ENCODE measurements at places on chromosomes 4 and X.

DNA sequence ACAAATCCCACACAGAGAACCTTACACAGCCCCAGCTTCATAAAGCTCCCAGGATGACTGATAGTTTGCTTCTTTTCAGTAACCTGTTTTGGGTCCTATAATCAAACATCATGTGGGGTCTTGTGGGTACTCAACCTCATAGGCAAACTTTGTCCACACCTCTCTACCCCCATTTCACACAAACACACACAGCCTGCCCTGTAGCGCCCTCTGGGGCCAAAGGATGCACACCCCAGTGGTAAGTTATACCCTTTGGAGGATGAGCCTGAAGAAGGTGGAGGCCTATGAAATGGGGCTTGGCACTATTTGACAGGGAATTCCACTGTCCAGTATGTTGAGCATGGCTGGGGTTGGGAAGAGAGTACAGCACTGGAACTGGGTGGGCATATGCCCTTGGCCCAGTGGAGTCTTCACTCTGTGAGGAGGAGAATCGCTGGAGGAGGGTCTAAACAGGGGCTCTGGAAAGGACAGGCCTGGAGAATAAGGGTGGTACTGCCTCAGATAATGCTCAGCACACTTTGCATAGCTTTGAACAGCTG, 30.5 kb upstream of the COL25A1 start:
- DNase-seq, result no peak

GRCh38 chr4:80266253-80266901, at the start of gene FGF5:
FGF5 (plus strand) TSS chr4:80266664; CDS start chr4:80266825, 161 bp downstream.
- no peak for DNase-seq

- no peak for DNase-seq
Observed at GRCh38 chr4:165426331-165426730, 47.5 kb downstream of the CPE start.

- peak; percentile 96 for DNase-seq
Observed at GRCh38 chr4:101347557-101348366, 436 bp upstream of the PPP3CA start.

DNA sequence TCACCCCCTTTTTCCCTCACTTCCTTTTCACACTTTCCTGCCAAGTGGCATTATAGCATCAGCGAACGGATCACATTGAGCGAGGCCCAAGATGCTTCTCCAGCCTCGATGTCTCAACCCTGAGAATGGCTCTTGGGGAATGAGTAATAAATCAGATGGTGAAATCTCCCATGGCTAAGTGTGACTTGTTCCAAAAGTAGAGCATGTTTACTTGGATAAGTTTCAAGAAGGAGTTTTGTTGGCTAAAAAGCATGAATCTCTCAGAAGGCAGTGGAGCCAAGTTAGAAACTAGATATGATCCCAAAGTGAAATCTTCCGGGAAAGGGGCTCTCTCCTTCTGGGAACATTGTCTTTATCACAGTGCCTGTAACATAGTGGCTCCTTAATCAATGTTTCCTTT, 316.3 kb downstream of the CAMK2D start:
- no peak for DNase-seq

DNA sequence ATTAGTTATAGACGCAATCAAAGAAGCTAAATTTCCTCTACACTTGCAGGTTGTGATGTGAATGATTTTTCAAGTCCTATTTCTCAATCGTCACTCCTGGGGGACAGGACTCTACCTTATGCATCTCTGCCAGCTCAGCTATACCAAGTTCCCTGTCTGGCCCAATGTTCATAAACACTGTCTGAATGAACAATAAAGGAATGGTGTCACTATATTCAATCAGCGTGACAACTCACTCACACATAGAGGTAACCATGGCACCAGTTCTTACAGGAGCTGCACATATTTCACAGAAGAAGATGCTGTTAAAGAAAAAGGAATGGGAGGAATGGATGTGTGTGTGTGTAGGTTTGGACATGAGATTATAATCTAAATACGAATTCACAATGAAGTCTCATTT, 280.6 kb downstream of the PPP1R2C start:
- no peak for DNase-seq

GRCh38 chr4:100357542-100357941, 160.3 kb downstream of the EMCN start:
- DNase-seq, result no peak

DNA sequence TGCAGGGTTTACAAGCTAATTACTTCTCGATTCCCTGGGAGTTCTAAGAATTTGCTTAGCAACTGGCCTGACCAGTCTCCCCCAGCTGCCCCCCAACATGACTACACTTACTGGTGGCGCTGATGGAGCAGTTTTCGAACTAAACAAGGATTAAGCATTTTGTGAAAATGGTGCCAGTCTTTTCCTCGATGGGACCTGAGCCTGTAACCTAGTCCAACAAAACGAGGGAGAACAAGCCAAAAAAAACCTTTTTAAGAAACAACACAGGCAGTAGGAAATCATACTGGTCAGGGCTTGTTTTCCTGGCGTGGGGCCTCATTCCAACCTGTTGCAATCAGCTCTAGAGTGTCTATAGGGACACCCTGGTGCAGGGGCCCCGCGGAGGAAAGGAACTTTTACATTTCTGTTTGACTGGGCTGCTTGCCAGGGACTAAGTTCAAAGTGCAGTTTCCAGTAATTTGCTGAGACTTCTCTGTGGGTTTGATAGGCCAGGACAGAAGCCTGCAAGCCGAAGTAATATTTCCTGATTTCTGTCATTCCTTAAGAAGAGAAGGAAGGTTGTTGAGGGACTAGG, 158.7 kb downstream of the SPRY1 start:
- peak; percentile 11 for DNase-seq

GRCh38 chr4:54548098-54548620, 109.6 kb upstream of the KIT start:
- no peak for DNase-seq

DNA sequence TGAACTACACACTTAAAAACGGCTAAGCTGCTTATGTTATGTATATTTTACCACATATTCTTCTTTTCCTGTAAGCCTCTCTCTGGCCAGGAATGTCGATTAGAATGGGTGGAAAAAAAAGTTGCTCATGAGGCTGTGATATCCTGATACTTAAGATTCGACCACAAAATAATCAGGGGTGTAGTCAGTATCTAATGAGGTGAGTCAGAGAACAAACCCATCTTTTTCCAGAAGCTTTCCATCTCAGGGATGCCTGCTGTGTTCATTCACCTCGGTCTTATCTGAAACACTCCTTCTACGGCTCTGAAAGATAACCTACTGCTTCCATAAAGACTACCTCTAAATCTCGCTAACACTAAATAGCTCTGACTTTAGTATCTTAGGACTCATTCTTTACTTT, 142.7 kb upstream of the MAP3K15 start:
- no peak for DNase-seq

GRCh38 chr4:704198-704891, 1.3 kb upstream of the PCGF3 start:
- no peak for DNase-seq

DNA sequence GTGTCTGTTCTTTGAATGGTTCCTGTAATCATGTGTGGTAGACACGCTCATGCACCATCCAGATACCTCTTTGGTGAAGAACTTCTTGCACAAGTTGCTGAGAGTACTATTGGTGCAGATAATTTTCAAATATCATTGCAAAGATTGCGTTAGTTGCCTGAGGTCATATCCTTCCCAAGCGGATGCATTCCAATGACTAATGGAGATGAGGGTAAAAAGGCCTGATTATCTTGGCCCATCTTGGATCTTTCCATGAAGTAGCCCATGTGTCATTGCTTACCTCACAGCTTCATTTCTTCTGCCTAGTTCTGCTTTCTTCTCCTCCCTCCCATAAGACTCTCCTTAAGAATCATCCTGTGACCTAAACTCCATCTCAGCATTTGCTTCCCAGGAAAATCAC, 384.9 kb upstream of the CNKSR2 start:
- no peak for DNase-seq

DNA sequence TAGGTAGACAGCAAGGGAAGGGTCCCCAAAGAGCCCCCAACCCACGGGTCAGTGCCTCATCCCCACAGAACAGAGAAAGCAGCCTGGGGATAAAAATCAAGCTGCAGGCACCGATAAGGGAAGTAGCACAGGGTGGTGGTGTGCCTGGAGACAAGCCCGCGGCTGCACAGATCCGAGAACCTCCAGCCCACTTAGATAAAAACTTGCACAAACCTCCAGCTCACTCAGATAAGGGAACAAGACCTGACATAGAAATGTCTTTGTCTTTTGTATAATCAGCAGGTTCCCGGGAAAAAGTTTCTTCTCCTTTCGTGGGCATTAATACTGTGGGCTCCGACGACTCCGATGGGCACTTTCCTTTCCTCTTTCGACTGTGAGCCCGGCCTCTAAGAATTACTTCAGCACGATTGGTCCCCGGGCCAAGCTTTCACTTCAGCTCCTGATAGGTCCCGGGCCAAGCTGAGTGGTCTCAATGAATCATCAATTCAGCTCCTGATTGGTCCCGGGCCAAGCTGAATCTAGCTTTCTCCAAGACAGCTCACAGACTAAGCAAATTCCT, 32.4 kb downstream of the PRDX4 start:
- no peak for DNase-seq

DNA sequence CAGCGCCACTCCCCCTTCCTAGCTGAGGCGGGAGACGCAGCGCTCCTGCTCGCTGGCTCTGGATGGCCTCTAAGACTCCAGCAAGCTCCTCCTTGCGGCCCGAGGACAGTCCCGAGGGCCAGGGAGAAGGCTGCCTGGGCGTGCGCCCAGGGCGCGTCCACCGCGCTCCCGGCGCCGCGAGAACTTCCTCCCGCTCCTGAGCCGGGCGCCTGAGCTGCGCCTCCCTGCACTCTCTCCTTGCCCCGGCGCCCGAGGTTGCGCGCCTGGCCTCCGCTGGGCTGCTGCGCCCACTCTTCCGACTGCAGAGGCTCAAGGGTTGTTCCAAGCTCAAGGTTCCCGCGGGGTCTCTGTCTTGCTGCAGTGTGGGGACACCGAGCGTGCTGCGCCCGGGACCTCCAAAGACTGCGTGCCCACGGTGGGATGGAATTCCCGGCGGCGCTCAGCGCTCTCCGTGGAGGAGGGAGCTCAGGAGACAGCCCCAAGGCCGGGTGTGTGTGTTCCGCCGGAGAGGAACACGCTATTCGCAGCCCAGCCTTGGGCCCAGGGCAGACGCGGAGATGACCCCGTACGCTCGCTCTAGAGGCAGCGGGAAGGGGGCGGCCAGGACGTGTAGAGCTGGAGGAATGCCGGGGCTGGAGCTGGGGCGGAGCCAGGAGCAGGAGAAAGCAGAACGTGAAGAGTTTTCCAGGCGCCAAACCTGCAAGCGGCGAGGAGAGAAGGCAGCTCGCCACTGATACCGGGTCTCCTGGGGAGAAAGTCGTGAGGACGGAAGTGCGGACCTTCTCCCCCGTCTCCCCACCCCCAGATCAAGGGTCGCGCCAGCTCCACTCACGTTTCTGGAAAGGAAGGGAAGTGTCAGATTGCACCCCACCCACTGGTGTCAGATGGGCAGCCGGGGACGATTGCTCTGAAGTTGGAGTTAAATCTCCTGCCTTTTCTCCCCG, at the start of gene ARHGAP6:
ARHGAP6 (minus strand) TSS at position 753 of the 944 bp plus-strand sequence. CDS start 1,092 bp downstream, outside the sequence.
- DNase-seq, result no peak

DNA sequence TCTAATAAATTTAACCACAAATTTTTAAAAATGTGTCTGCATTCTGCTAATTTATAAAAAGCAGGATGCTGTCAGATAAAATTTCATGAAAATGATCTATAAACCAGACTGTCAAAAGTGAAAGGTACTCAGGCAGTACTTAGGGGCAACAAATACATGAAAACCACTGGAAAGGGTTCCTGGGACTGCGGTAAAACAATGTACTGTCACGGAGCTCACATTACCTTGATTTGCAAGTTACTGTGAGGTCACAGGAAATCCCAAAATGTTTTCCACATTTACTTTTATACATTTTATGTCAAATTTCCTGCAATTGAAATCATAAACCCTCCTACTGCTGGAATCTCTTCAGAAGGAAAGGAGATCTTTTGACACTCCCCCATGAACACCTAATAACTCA, 45.3 kb downstream of the SHISA3 start:
- no peak for DNase-seq

- DNase-seq, result no peak
Observed at GRCh38 chrX:79153348-79153747, 8.9 kb downstream of the GPR174 start.

DNA sequence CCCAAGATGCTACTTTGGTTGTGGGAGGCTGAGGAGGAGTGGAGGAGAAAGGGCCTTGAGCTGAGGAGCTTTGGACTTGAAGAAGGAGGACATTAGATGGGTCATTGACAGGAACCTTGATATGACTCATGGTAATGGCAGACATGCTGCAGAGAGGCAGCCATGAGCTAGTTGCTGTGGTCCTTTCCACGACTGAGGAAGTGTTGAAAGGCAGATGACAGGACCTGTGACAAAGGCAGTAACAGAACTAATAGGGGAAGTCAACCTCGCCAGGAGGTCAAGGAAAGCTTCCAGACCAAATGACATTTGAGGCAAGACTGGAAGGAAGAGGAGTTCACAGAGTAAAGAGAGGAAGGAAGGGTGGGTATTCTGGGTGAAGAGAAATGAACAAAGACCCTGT, 7.6 kb upstream of the XPNPEP2 start:
- DNase-seq, result no peak

DNA sequence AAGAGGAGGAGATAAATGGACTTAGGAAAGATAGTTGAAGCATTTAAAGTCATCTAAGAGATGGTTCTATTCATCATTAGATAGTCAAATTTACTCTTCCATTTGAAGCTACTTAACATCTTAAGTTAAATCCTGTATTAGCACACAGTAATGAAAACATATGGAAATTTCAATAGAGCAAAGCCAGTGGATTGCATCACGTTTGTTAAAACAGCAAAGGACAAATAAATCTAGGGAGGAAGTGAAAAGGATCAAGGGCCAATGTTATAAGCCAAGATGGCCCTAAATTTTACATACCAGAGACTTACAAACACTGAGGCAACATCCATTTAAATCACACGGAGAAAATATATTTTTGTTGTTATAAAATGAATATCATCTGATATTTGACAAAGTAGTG, 602.8 kb downstream of the INPP4B start:
- no peak for DNase-seq

- DNase-seq, result no peak
Observed at GRCh38 chr4:154911608-154912098, 130.6 kb downstream of the RBM46 start.

DNA sequence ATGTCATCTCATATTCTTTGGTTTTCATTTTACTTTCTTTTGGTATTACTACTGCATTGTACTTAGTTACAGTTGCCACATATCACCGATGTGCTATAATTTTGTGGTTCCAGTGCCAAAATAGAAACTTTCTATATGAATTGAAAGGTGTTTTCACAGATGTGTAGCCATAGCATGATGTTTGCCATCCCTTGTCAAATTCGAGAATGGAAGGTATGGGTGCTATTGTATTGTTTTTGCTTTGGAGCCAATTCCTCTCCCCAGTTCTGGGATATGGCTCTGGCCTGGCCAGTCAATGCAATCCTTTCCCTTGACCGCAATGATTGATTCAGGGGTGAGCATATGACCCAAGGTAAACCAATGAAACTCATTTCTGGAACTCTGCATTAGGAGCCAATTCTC, 86.2 kb upstream of the RPS6KA3 start:
- no peak for DNase-seq

GRCh38 chr4:154067786-154068185, 278.9 kb upstream of the SFRP2 start:
- DNase-seq, result no peak

- no peak for DNase-seq
Observed at GRCh38 chr4:7460566-7460965, 25.8 kb upstream of the PSAPL1 start.

Measured in T47D (cell line).